Psoas muscle (tissue), 8 donors: ENCODE measurements at places on chromosomes 16 and 17.

DNA sequence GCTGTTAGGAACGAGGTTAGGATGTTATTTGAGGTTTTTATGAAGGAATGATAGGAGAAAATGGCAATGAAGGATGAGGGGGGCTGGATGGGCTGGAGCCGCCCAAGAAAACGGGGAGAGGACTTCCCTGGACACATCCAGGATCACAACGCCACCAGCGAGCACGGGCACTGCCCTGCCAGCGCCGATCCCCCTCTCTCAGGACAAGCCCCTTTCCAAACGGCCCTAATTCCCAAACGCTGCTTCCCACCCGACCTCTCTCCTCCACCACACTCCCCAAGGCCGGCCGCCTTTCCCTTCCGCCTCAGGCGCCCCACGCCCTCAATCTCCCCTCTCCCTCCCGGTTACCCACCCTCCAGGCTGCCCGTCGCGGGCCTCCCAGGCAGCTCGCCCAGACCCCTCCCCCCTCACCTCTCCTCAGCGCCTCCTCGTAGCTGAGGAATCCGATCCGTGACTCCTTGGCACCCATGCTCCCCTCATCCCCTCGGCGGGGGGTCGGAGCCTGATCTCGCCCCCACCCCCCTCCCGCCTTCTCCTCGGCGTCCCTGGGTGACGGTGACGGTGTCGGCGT is 377 bp downstream of the USP32 start:
- peak overlapping the region; percentile 92 for H3K27ac ChIP-seq
- H3K4me1 ChIP-seq, result peaks cover 42% of the 10 kb centered on the region
- H3K36me3 ChIP-seq, result no peaks in the 10 kb centered on the region
- no peaks in the 10 kb centered on the region for H3K27me3 ChIP-seq
- DNase-seq, result no peak
- H3K4me3 ChIP-seq, result peak overlapping the region; percentile 89

DNA sequence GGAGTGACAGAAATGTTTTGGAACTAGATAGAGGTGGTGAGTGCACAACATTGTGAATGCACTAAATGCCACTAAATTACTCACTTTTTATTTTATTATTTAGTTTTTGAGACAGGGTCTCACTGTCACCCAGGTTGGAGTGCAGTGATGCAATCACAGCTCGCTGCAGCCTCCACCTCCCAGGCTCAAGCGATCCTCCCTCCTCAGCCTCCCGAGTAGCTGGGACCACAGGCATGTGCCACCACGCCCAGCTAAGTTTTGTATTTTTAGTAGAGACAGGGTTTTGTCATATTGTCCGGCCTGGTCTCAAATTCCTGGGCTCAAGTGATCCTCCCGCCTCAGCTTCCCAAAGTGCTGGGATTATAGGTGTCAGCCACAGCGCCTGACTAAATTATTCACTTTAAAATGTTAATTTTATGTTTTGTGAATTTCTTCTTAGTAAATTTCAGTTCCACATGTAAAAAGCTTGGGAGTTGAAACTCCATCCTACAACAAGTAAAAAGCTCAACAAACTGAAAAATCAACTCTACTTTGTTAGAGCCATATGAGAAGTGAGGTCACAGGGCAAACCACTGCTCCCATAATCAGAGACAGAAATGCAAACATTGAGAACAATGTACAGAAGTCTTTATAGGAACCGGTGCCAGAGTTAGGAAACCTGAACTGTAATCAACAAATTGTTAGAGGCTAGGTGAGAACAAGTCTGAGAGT is 13.8 kb upstream of the SLC5A10 start:
- H3K27me3 ChIP-seq, result no peaks in the 10 kb centered on the region
- H3K36me3 ChIP-seq, result no peaks in the 10 kb centered on the region
- no peak overlapping the region for H3K4me3 ChIP-seq
- no peak for DNase-seq
- no peaks in the 10 kb centered on the region for H3K4me1 ChIP-seq

DNA sequence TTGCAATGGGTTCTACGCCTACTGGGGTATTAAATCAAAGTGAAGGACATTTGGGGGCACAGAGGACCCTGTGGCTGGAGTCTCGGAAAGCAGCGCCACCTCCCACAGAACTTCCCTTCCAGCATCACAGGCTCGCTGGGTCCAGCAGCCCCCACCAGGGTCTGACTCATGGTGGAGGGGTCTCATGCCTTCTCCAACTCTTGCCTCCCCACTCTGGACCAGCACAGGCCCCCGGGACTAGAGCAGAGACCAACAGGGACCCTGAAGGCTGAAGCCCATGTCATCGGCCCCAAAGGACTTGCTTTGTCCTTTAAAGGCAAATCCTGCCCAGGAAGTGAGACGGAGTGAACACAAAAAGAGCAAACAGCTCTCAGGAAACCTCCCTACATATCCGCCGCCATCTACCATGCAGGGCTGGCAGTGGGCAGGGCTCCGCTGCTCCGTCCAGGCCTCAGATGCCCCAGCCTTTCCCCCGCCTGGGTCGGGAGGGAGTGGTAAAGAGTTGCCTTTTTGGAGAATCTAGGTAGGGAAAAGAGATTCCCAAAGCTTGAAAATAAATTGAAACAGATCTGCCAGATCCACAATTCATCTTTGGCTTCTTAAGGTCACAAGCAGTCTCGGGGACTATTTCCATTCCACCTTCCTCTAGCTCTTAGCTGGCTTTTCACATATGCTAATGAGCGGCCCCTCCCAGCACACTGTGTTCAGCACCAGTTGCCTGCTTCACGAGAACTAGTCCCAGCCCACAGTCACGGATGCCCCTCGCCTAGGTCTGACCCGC is 2.1 kb upstream of the GPRC5C start:
- DNase-seq, result peak; percentile 83
- peak overlapping the region; percentile 98 for H3K27ac ChIP-seq
- H3K4me3 ChIP-seq, result peak overlapping the region; percentile 90
- H3K36me3 ChIP-seq, result no peaks in the 10 kb centered on the region
- peaks cover 44% of the 10 kb centered on the region for H3K4me1 ChIP-seq

GRCh38 chr17:64219571-64219970 is 43.5 kb downstream of the TEX2 start:
- no peaks in the 10 kb centered on the region for H3K27me3 ChIP-seq
- H3K4me3 ChIP-seq, result no peak overlapping the region
- H3K4me1 ChIP-seq, result peaks cover 65% of the 10 kb centered on the region
- no peaks in the 10 kb centered on the region for H3K36me3 ChIP-seq
- no peak for DNase-seq
